ENCODE measurements at places on chromosomes 11 and 22.

DNA sequence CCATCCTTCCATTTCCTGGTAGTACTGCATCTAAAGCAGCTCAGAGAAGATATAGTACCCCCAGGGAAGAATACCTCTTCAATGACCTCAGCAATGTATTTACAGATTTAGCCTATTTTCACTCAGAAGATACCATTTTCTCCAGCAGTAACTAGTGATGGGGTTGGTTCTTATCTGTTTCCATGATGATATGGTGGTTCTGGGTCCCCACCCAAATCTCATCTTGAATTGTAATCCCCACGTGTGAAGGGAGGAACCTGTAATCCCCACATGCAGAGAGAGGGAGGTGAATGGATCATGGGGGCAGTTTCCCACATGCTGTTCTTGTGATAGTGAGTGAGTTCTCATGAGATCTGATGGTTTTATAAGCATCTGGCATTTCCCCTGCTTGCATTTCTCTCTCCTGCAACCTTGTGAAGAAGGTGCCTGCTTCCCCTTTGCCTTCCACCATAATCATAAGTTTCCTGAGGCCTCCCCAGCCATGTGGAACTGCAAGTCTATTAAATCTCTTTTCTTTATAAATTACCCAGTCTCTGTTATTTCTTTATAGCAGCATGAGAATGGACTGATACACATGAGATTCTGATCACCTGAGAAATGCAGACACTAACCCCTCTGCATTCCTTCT is 139.2 kb downstream of the CCDC81 start:
- DNase-seq = no peak

GRCh38 chr11:2752204-2752770 is 52.5 kb upstream of the KCNQ1OT1 start:
- no peak for DNase-seq

GRCh38 chr11:10488121-10488933 is 33.3 kb downstream of the AMPD3 start:
- no peak for DNase-seq

DNA sequence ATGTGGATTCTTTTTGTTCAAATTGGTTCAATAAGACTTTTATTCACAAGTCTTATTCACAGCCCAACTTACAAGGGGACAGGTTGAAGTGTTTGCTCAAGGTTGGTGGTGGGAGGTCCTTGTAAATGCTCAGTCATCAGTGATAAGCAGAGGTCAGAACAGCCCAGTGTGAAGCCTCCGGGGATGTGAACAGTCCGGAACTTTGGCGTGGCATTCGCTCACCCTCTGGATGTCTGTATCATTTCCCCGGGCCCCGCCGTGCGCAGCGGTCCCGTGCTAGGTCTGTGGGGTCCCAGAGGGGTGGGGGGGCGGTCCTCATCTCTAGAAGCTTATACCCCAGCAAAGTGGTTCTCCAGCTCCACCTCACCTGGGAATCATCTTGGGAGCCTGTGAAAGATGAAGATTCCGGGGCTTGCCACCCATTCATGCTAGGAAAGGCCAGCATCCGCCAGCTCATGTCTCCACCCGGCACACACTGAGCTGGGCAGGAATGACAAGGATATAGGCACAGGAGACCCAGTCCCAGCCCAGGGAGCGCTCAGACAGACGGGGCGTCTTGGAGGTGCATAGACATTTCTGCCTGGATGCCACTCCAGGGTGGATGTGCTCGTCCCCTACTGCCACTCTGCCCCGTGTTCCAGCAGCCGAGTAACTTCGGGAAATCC is 327.5 kb downstream of the TBC1D22A start:
- DNase-seq = no peak

DNA sequence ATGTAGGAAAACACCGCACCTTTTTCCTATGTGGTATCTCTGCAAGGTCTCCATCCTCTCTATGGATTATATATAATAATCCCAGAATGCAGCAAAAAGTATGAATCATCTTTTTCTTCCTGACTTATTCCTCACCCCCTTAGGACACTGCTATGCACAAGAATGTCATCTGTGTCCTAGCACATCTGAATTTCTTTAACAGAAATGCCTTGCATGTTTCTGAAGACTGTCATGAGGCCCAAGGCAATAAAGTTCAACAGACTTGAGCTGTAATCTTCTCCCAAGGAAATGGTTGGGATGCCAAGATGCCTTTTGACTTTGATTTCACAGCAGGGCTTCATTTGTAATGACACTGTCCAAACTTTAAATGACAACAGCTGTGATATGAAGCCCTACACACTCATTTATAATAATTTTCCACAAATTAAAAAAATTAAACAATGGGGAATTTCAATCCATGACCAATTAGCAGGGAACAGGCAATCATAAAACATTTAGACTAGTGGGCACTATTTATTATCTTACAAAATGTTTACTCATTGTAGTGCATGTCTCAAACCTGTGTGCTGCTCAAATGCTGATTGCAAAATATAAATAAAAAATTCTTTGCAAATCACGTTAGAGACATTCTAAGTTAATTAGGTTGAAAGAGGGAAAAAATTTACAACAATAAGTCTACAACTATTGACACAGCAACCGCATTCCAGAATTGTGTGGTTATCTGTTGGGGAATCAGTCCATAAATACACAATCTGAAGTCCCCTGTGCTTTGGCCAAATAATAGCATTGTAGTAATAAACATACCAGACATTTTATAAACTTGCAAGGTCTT is 242.3 kb downstream of the SWAP70 start:
- DNase-seq = no peak

DNA sequence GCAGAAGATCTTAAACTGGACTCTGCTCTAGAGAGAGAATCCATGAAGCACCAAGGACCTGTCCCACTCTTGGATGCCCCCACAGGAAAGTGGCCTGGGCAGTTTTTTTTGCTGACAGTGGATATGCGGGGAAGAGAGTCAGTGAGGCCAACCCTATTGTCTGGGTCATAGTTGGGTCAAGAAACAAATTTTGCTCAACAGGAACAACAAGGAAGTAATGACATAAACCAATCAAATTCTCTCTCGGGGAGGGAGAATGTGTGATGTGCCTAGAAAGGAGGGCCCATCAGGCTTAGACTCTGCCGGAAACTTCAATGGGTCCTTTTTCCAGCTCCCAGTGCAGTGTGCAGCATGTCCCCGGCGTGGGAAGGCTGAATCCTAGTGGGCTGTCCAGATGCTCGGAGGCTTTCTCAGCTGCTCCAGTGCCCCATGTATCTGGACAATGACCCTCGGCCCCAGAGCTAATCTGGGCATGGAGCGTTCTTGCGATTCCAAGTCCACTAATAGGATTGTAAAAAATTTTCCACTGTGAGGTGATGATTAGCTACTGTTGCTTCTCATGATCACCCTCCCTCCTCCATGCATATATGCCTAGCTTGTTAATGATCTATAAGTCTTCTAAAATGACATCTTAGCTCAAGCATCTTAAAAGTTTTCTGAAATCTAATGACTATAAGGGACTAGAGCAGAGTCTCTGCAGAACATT is 101.0 kb downstream of the SNX19 start:
- DNase-seq = no peak

DNA sequence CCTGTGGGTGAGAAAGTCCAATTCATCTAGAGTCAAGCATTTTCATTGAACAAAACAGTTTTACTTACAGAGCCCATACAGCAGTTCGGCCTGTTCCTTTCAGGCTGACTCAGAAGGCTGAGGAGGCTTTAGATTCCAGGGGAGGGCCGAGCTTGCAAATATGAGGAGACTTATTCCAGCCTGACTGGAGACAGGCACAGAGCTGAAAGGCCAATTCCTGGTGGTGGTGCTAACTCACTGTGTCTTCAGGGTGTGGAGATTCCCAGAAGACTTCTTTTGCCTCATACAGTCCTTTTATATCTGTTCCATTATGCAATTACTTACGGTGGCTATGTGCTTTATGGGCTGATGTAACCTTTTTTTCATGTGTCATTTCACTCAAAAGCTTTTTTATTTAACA is at the start of gene OR51E2:
OR51E2 (minus strand) TSS at position 269 of the 400 bp plus-strand sequence. CDS start 15,142 bp downstream, outside the sequence.
- DNase-seq = no peak

DNA sequence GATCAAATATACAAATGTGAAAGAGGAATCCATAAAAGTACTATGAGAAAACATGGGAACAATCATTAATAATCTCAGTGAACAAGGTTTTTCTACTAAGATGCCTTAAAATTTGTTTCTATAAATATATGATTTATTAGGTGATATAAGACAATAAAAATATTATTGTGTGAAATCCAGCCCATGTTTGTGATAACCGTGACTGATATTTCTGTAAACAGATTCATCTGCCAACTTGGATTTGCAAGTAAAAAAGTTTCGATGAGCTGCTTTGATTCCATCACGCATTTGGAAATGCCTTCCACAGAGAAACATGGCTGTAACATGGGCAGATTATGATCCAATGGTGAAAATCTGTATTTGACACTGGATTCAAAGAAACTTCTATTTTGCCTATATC is 157.8 kb downstream of the NXPE2 start:
- DNase-seq = no peak

GRCh38 chr11:123640677-123641494 is 13.5 kb downstream of the SCN3B start:
- peak; percentile 14 for DNase-seq

GRCh38 chr11:61392981-61393595 is 701 bp downstream of the TMEM216 start:
- no peak for DNase-seq

GRCh38 chr11:129247135-129247534 is 55.0 kb upstream of the ARHGAP32 start:
- DNase-seq = no peak

DNA sequence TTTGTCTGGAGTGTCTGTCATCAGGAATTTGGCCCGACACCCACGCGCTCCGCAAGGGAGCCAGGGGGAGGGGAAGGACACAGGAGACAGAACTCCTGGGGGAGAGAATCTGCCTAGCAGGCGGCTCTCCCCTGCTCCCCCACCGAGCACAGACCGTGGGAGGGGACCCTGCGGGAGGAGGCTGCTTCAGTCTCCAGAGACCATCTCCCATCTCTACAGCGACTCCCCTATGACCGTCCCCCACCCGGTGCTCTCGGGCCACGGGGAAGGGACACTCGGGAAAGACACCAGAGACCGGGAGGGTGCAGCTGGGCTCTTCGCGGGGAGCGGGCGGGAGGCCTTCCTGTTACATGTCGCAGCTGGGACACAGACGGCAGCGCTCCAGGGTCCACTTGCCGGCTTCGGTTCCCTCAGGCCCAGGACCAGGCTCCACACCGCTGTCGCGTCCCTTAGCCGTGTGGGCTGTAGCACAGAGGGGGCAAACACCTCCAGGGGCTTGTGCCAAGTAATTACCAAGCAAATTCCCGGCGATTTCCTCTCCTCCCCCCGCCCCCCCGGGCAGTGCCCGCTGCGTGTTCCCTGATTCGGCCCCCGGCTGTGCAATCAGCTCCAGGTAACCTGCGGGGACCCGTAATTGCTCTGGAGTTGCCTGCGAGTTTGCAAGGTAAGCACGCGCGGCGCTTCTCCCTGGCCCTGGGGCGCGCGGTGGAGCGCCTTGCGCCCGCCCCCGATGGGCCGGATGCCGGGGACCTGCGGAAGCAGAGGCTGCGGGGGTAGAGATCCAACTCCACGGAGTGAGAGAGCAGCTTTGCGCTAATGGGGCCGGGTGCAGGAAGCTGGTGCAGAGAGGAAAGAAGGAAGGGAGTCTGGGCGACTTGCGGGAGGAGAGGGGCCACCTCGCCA is 155.1 kb upstream of the CADM1 start:
- DNase-seq = no peak

- peak; percentile 51 for DNase-seq
These were observed 34.6 kb downstream of the CYTH4 start for GRCh38 chr22:37316875-37317371.

- no peak for DNase-seq
These were observed 238.8 kb downstream of the TBC1D22A start for GRCh38 chr22:47001288-47001687.

GRCh38 chr11:15208378-15209222 is 93.9 kb downstream of the INSC start:
- DNase-seq = peak; percentile 54

DNA sequence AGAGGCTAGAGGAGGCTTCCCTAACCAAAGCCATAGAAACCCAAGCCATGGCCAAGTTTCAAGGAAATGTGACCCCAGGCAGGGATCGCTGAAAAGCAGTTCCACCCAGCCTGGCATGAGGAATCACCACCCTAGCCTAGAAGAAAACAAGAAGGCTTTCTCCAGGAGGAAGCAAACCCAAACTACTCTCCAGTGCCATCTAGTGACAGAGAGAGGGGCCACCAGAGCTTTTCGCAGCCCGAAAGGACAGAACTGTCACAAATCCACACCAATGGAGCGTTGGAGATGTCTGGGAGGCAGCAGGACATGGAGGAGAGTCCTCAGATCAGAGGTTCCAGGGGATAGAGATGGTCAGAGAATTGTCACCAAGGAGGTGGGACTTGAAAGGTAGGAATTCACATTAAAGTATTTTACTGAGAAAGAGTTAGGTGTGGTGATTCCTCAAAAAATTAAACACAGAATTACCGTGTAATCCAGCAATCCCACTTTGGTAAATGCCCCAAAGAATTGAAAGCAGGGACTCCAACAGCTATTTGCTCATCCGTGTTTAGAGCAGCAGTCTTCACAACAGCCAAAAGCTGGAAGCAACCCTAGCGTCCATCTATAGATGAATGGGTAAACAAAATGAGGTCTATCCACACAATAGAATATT is 67.3 kb upstream of the NUP50 start:
- DNase-seq = no peak

DNA sequence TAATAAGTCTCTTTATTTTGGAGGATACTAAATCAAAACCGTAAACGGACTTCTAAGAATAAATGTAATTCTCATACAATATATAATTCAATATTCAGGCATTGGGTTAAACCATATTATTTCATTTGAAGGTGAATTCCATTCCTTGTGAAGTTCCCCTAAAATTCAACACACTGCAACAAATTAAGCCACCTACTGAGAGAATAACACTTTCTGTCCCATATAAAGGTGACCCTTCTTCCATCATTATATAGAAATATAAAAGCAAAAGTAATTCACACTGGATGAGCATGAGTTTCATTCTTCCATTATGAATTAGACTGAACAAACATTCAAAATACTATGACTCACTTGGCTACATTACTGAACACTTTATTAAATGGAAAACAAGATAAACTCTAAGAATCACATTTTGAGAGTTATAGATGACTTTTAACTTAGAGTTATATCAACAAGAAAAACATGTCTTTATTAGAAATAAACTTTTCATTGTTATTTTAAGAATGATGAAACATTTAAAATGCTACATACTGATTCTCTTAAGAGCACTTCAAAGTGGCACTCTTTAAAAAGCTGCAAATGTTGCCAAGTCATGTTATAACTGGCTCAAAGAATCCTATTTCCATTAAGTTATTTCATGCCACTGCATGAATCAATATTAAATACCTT is 2.8 kb downstream of the SESN3 start:
- DNase-seq = no peak

DNA sequence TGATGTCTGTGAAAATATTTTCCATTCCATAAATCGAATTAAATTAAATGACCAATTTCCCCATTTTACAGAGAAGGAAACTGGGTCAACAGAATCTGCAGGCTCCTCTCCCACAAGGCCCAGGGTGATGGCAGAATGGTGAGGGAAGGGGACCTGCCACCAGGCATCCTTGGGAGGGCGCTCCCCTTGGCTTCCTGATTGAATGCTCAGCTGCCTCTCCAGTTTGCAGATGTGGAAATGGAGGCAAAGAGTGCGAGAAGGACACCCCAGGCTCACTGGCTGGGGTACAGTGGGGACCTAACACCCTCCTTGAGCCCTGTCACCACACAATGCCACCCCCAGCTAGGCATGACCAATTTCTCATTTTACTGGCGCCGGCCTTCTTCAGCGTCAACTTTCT is 28.5 kb upstream of the CSNK1E start:
- DNase-seq = no peak
